ENCODE measurements at places on chromosomes 6 and 20. TPM values are rescaled to one million over a fixed set of nuclear protein-coding genes. Genes with fewer than 3 reads are reported as not detected.

Gene PSORS1C2
- not detected for total RNA-seq

Gene RIPOR3
- total RNA-seq, result 1.3 TPM

Gene PRDM13
- total RNA-seq, result not detected

- no peak overlapping the region for H3K27ac ChIP-seq
- no peaks in the 10 kb centered on the region for H3K27me3 ChIP-seq
- no peak for DNase-seq
- peaks cover 4% of the 10 kb centered on the region for H3K4me1 ChIP-seq
- no peak overlapping the region for H3K4me3 ChIP-seq
- no peaks in the 10 kb centered on the region for H3K36me3 ChIP-seq
These were observed 49.9 kb downstream of the FAM50B start for GRCh38 chr6:3899061-3899460.

DNA sequence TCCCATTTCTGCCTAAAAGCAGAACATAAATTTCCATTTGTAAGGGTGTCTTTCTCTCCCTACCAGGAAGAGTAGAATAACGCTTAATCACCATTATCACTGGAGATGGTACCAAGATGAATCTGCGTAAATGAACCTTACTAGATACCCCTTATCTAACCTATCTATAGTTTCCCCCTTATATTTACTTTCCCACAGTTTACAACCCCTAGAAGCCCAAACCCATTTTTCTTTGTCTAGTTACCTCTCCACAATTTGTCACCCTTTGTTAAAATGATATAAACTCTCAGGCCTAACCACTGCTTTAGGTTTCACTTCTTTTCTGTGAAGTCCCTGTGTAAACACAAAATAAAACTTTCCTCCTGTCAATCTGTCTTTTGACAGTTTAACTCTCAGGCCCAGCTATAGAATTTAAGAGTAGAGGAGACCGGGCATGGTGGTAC is 45.5 kb downstream of the PCNA start:
- H3K27ac ChIP-seq, result no peak overlapping the region
- no peak for DNase-seq
- peaks cover 11% of the 10 kb centered on the region for H3K4me1 ChIP-seq
- H3K36me3 ChIP-seq, result no peaks in the 10 kb centered on the region
